ENCODE measurements at places on chromosomes 5 and 9.

GRCh38 chr5:1950096-1950707 lies 67.5 kb upstream of the IRX4 start:
- no peak for DNase-seq

- peak; percentile 95 for DNase-seq
Observed at GRCh38 chr5:132437604-132438266, 52.8 kb downstream of the IRF1 start.

- DNase-seq, result no peak
Observed at GRCh38 chr5:39137819-39138451, 63.7 kb upstream of the RICTOR start.

- DNase-seq, result peak; percentile 8
Observed at GRCh38 chr5:107092695-107093094, 578.0 kb downstream of the EFNA5 start.

DNA sequence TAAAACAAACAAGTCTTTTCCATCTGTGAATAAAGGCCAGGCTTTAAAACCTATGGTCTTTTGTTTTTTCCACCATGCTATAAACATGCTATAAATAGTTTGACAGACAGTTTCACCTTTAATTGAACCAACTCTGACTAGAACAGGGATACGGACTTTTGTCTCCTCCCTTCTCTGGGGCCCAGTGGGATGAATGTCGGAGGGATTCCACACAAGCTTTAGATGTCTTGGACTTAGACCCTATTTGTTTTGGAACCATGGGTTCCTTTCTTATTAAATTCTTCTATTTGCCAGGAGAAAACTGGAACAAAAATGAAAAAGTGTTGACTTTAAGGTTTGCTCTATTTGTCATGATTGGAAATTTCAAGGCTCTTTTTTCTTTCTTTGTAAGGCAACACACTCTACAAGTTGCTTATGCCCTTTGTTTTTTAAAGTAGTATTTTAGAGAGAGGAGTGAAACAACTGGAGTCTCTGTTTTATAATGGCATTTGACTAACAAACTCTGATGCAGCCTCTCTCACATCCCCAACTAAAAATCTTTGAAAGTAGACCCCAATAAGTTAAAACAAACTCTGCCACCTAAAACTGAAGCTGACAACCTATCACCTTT lies 145.3 kb downstream of the MLLT3 start:
- DNase-seq, result no peak

GRCh38 chr9:121240472-121241135 lies 27.4 kb upstream of the GSN start:
- no peak for DNase-seq

- DNase-seq, result no peak
Observed at GRCh38 chr5:90424245-90424644, 14.7 kb upstream of the CETN3 start.

DNA sequence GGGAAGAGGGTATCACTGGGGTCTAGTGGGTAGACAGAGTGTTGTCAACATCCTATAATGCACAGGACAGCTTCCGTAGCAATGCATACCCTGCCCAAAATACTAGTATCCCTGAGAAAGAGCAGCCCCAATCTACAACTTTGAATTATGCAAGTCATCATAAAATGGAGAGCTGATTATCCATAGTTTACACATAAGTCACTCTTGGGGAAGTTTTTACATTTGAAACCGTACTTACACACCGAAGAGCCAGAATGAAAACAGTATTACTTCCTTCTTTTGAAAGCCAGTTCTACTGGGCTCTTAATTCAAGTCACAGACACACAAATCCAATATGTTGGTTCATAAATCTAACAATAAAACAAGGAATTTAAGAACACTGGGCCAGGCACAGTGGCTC lies 21.6 kb downstream of the RNF145 start:
- DNase-seq, result no peak

DNA sequence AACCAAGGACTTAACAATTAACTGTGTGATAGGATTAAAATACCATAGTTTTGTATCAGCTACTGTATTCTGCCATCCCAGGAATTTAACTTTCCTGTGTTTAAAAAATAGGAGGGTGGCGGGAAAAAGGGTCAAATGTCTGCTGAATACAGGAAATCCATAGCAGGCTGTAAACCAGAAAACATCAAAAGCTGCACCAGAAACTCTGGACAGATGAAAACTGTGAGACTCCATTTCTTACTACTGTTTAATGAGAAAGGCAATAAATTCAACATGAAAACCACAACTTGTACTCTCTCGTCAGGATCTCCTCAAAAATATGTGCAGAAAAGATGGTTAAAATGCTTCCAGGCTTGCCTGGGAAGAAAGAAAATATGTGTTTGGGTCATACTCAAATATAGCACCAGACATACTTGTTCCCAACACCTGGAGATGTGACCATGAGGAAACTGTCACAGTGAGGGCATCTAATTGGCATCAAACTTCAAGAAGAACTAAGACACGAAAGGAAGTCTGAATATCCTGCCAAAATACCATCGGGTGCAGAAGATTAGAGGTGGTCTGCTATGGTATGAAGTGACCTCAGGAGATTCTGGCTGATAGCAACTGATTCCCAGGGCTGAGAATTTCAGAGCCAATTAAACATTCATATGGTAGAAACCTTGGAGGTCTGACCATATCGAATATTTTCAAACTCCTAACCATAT lies 164.7 kb upstream of the TARS1 start:
- peak; percentile 98 for DNase-seq

- DNase-seq, result peak; percentile 6
Observed at GRCh38 chr5:64690417-64691151, at the start of gene SHISAL2B. Gene SHISAL2B, plus strand, starts transcription at chr5:64690503. Its CDS starts 121 bp downstream, at chr5:64690624.

GRCh38 chr5:96037128-96037527 lies 75.5 kb upstream of the ELL2 start:
- no peak for DNase-seq

GRCh38 chr5:13558408-13558807 lies 386.1 kb downstream of the DNAH5 start:
- DNase-seq, result no peak

- DNase-seq, result peak; percentile 90
Observed at GRCh38 chr5:57434227-57434640, 48.4 kb downstream of the ACTBL2 start.

DNA sequence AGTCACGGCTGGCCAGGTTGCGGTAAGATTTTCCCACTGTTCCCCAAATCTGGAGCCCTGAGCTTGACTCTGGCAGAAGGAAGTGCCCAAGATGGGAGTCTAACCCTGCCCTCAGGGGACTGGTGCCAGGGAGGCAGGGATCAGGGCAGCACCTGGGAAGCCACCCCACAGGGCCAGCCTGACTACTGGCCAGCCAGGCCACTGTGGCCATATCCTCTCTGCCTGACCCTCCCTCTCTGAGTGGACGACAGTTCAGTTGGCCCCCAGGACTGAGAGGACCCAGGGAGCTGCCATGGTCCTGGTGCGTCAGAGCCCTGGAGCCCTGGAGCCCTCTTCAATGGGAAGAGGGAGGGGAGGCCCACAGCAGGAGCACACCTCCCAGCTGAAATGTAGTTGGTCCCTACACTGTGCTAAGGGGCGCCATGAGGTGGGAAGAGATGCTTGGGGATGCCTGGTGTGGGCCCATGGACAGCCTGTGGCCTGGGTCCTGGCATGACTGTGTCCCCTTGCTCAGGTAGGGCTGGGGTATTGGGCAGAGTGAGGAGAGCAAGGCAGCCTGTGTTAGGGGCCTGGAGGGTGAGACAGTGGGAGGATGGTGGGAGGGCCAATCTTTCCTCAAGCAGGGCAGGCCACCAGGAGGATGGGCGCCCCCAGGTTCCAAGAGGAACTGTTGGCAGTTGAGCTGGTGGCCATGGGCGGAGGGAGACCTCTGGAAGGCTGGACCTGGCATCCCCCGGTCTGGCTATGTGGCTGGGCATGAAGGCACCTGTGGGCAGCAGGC lies 81.1 kb downstream of the PHF2 start:
- no peak for DNase-seq

GRCh38 chr5:80043187-80043586 lies 8.0 kb downstream of the THBS4 start:
- no peak for DNase-seq

GRCh38 chr5:36908544-36909260 lies 32.1 kb downstream of the NIPBL start:
- no peak for DNase-seq

DNA sequence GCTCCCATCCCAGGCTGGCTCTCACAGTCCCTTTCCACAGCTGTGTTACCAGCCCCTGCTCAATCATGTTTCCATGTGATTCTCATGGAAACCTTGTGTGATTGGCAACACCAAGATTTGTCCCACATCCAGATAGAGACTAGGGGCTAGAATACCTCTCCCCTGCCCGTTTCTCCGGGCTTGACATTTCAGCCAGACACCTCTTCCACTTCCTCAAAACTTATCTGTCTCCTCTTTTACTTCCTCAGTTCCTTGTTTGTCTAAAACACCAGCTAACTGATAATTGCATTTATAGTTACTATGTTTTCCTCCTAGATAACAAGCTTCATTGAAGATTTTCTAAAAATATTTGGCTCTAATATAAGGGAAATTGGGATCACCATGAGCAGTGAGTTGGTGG lies 16.6 kb upstream of the KCNMB1 start:
- DNase-seq, result no peak

DNA sequence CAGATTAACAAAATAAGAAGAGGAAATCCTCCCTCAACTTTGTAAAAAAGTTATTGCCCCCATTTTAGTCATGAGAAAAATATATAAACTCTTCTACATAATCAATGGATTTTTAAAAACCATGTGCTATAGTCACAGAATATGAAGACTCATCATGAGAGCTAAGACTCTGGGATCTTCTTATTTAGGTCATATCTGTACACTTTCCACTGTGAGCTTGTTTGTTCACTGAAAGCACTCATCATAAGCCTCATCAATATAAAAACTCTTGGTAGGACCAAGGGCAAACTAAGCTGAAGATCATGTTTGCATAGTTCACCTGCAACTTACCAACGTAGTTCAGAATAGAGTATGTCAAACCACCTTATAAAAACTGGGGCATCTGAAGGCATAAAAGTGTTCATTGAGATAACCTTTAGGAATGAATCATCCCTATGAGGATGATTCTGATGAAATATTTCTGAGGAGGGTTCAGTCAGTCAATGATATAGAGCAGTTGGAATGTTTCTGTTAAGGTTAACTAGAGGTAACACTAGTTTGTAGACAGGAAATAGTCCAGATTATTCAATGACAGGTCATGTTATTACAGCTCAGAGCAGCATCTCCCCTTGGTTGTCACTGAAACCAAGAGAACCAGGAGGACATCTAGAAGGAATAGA lies 289.9 kb upstream of the SMC2 start:
- peak; percentile 82 for DNase-seq

- DNase-seq, result peak; percentile 60
Observed at GRCh38 chr9:16505199-16505598, 365.3 kb downstream of the BNC2 start.

DNA sequence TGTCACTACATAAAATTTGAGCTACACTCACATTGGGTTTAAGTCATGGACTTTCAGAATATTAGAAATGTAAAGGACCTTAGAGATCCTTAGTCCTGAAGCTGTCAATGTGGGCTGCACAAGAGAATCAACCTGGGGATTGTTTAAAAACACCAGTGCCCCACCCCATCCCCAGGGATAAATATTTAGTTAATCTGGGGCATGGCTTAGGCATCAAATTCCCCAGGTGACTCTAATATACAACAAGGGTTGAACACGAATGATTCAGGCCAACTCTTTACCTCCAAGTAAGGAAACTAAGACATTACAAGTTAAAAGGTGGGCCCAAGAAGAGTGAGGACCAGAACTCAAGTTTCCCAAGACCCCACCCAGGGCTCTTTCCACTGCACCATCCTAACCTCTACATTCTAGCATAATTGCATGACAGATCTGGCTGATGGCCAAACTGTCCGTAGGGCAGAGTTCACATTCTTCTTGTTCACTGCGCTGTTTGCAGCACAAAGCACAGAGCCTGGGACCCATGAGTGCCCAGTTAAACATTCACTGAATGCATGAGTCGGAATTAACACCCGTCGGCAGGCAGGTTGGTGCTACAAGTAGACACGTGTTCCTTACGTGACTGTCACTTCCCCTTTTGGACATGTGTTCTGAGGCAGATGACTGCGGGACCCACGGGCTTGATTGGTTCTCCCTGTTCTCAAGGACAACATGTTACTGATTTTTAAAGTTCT lies 25.2 kb downstream of the CYFIP2 start:
- no peak for DNase-seq

All from fibroblast of skin of abdomen (primary cell).